Fibroblast of skin of back (primary cell): ENCODE measurements at places on chromosomes 6 and 20.
A peak's percentile ranks its signal among the peaks of the same experiment; 100 is the strongest.

DNA sequence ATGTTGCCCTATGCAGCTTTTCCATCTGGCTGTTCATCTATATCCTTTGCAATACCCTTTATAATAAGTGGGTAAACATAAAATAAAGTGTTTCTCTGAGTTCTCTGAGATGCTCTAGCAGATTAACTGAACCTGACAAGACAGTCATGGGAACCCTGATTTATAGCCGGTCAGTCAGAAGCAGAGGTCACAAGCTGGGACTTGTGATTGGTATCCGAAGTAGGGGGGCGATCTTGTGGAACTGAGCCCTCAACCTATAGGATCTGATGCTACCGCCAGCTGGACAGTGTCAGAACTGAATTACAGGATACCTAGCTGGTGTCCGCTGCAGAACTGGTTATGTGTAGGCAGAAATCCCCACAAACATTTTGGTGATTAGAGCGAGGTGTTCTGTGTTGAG, 39.0 kb downstream of the SLC17A5 start:
- no peak for DNase-seq

GRCh38 chr6:134954272-134955000, 4.5 kb upstream of the ALDH8A1 start:
- DNase-seq = no peak

DNA sequence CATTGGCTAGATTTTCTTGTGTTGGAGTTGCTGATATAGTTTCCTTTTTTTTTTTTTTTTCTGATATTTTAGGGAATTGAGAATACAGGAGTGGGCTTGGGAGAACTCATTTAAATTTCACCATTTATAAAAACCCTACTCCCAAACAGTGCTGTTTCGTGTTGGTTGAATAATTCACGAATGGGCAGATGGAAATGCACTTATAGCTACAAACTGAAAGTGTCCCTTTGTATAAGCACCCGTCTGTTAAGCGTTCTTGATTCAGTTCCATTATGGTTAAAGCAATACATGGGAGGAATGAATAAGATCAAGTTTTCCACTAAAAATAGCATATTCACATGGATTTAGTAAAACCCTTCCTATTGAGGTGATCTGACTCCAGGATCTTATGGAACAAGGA, 122.2 kb upstream of the ARG1 start:
- DNase-seq = no peak

- no peak for DNase-seq
Observed at GRCh38 chr6:89290401-89291155, 24.5 kb downstream of the GABRR2 start.

DNA sequence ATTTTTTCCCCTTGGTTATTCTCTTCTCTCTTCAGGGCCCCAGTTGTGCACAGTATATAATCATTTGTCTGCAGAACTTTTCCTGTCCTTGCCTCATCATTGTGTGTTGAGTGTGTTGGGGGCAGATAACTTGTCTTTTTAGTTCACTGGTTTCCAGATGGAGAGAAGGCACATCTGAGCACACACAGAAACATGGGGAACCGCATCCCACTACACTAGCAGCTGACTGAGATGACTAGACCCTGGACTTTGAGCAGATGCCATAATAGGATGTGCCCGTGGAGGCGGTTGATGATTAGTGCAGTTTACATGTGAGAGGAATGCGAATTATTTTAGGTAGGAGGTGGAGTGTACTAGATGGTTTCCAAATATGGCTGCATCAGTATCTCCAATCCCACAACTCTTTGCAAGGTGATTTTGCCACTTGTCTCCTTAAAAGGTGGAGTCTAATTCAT, 26.5 kb upstream of the SH3BGRL2 start:
- DNase-seq = peak; percentile 75

GRCh38 chr6:12009180-12009685, 2.9 kb upstream of the HIVEP1 start:
- no peak for DNase-seq

DNA sequence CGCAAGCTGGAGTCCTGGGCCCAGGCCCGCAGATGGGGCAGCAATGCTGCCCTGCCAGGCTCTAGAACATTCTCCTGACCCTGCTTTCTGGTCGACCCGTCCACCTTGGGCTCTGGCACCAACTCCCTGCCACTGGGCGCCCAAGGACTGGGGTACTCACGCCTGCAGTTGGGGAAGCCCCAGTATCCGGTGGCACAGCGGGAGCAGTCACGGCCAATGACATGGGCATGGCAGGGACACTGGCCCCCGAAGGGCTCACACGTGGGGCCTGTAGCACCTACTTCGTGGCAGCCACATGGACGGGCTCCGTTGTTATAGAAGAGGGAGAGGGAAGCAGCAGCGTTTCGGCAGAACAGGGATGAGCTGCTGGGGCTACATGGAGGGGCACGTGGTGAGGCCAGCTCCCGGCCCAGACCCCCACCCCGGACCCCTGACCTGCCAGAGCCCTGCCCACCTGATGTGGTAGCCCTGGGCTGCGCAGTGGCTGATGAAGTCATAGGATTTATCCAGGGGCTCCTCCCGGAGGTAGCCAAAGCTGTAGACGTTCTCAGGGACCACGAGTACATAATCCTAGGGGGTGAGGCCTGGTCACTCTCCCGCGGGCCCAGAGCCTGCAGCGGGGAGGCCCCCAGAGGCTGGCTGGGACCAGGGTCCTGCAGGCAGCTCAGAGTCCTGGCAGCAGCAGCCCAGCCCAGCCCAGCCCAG, 26.0 kb downstream of the ADRM1 start:
- DNase-seq = no peak

GRCh38 chr6:167840526-167841179, 13.9 kb downstream of the AFDN start:
- no peak for DNase-seq
